ENCODE measurements at places on chromosomes 1 and 21. TPM values are rescaled to one million over a fixed set of nuclear protein-coding genes. Genes with fewer than 3 reads are reported as not detected.

The LENEP gene
- polyA plus RNA-seq: not detected

The ID3 gene
- 10.2 TPM for polyA plus RNA-seq

The LCE1F gene
- 0.81 TPM for polyA plus RNA-seq

The GUCA2A gene
- polyA plus RNA-seq: not detected

The BARHL2 gene
- not detected for polyA plus RNA-seq

The IFI44 gene
- 48.5 TPM for polyA plus RNA-seq

The FAM177B gene
- not detected for polyA plus RNA-seq

The TSPAN1 gene
- polyA plus RNA-seq: 144 TPM

The SPATA45 gene
- polyA plus RNA-seq: 0.19 TPM

The CCSAP gene
- polyA plus RNA-seq: 2.8 TPM

The RXRG gene
- polyA plus RNA-seq: not detected

The MYOC gene
- not detected for polyA plus RNA-seq

The DISC1 gene
- polyA plus RNA-seq: 0.10 TPM

The GPR3 gene
- polyA plus RNA-seq: 2.9 TPM

The MIXL1 gene
- polyA plus RNA-seq: 0.07 TPM

The C21orf91 gene
- 6.4 TPM for polyA plus RNA-seq

The RGSL1 gene
- not detected for polyA plus RNA-seq

The OR2T2 gene
- not detected for polyA plus RNA-seq

The ADGRL2 gene
- 2.4 TPM for polyA plus RNA-seq

The PTAFR gene
- polyA plus RNA-seq: 3.5 TPM

The C1orf87 gene
- not detected for polyA plus RNA-seq

The KIF21B gene
- polyA plus RNA-seq: 0.14 TPM

The NDC1 gene
- 17.4 TPM for polyA plus RNA-seq

The PATJ gene
- polyA plus RNA-seq: 12.5 TPM

The BMP8B gene
- 0.02 TPM for polyA plus RNA-seq

The KISS1 gene
- polyA plus RNA-seq: not detected

The TARDBP gene
- 125 TPM for polyA plus RNA-seq

The TAS1R1 gene
- polyA plus RNA-seq: not detected

The BSND gene
- not detected for polyA plus RNA-seq

The GBP3 gene
- polyA plus RNA-seq: 15.3 TPM

The OR2T11 gene
- polyA plus RNA-seq: not detected

The CLCA1 gene
- not detected for polyA plus RNA-seq

The RIPPLY3 gene
- 0.56 TPM for polyA plus RNA-seq

The NEGR1 gene
- polyA plus RNA-seq: 0.43 TPM

The SELL gene
- 0.03 TPM for polyA plus RNA-seq

The ANKRD65 gene
- 14.6 TPM for polyA plus RNA-seq

The DISP1 gene
- polyA plus RNA-seq: 0.38 TPM

The SLC30A2 gene
- polyA plus RNA-seq: not detected

The ESPN gene
- polyA plus RNA-seq: 2.5 TPM

The CASQ2 gene
- polyA plus RNA-seq: not detected

The CKS1B gene
- 332 TPM for polyA plus RNA-seq

The TBX19 gene
- 0.35 TPM for polyA plus RNA-seq

The FGR gene
- polyA plus RNA-seq: 0.02 TPM

The SLC2A5 gene
- 0.06 TPM for polyA plus RNA-seq

The RNASEL gene
- polyA plus RNA-seq: 1.2 TPM

The DDR2 gene
- 0.03 TPM for polyA plus RNA-seq

The PKLR gene
- polyA plus RNA-seq: 0.07 TPM

The C4BPB gene
- polyA plus RNA-seq: not detected

The GPATCH2 gene
- polyA plus RNA-seq: 3.7 TPM

The GPN2 gene
- polyA plus RNA-seq: 37.1 TPM

Data from foreskin keratinocyte (primary cell).